ENCODE measurements at places on chromosomes 2 and 18.

- peak; percentile 69 for DNase-seq
These were observed 119.3 kb upstream of the RBBP8 start for GRCh38 chr18:22813648-22814328.

- DNase-seq: no peak
These were observed 404.3 kb downstream of the BCL11A start for GRCh38 chr2:60149176-60149575.

- DNase-seq: no peak
These were observed 78.0 kb upstream of the TANC1 start for GRCh38 chr2:158890296-158890905.

DNA sequence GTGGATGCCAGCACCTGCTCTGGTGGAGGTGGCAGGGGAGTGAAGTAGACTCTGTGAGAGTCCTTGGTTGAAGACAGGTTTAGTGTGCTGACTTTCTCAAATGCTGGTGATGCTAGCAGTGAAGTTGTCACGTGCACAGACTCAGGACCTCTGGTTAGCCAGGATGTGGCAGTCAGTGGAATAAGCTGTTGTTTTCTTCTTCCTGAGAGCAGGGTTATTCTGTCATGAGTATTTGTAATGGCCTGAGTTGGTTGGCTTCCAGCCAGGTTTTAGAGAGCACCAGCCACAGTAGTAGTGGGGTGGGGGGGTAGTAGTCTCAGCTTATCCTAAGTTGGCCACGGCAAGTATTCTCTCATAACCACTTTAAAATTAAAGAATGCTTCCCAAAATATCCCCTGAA, 238.5 kb upstream of the FBXO11 start:
- no peak for DNase-seq

GRCh38 chr18:60067426-60068210, 167.8 kb downstream of the PMAIP1 start:
- no peak for DNase-seq

- no peak for DNase-seq
These were observed 249.7 kb upstream of the OSR1 start for GRCh38 chr2:19607931-19608771.

DNA sequence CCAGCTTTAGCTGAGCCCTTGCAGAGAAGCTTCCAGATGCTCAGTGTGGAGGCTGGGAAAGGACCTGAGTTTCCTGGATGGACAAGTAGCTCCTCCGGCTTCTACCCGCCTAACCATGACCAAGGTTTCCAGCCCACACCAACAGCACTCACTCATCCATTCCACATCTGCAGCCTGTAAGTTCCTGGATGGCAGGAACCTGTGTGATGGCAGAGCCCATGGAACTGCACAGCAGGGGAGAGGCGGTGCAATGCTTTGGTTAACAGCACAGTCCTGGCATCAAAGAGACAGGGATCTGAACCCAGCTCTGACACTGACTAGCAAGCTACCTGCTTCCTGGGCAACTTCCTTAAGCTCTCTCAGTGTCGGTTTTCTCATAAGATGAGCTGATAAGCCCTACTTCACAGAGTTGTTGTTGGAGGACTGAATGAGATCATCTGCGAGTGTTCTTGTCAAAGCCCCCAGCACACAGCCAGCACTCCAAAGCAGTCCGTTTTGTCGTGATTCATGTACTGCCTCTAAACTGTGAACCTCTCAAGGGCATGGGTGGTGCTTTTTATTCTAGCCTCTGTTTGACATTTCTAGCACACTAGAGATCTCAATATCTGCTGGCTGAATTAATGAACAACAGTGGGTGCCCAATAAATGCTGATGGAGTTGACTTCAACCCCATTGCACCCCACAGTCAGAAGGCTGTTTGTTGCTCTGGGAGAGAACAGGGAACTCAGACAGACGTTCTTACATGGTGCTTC, 41.6 kb upstream of the OTOF start:
- DNase-seq: no peak

DNA sequence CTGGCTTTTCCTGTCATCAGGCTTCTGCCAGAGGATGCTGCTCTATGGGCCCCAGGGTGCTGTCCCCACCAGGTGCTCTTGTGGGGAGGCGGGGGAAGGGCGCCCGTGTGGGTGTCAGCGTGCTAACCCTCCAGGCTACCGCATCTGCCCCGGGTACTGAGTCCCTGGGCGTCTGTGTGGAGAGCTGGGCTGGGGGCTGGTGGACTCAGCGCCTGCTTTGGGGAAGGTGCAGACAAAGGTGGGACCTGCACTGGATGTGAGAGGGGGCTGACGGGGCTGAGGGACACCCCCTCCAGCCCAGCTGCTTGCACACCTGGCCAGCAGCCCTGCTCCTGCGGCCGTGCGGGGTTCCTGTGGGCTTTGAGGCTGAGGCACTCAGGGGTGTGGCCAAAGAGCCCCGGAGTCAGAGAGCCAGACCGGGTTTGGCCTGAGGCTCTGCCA, 120.7 kb upstream of the PXDN start:
- no peak for DNase-seq

- DNase-seq: no peak
These were observed 423.1 kb downstream of the FIGN start for GRCh38 chr2:163312713-163313112.

- DNase-seq: no peak
These were observed 61.6 kb downstream of the SNORC start for GRCh38 chr2:232931636-232932035.

DNA sequence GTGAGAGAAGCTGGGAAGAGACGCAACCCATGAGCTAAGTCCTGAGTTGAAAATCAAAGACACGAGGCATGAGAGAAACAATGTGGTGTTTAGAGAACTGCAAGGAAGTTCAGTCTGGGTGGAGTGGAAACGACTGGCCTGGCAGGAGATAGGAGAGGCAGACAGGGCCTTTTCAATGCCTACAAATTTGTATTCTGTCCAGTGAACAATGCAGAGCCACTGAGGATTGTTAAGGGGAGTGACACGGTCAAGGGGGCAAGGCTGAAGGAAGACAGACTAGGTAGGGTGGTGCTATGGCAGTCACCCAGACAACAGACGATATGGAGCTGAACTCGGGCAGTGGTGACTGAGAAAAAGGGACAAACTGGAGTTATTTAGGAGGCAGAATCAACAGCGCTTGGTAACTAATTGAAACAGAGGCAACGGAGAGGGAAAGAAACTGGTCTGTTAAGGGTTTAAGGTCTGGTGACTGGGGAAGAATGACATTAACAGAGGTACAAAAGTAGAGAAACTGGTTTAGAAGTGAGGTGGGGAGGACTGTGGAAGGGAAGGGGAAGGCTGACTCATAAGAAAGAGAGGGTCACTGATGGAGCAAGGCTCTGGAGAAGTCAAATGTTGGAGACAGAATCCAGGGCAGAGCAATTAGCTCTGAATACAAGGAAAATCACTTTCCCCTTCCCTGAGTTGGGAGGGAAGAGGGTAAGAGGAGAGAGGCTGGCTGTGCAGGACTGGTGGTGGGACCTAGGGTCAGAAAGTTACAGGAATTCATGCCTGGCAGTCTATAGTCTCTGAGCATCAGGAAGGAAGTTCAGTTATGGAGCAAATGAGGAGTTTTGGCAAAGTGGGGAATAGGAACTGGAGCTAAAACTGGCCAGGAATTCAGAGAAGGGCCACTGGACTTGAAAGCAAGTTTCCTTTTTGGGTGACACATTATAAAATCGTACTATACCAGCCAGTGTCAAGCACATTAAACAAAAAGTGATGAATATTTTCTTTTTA, 63.4 kb upstream of the CHRNA1 start:
- DNase-seq: no peak

GRCh38 chr2:45938649-45939511, 287.4 kb downstream of the PRKCE start:
- DNase-seq: no peak

DNA sequence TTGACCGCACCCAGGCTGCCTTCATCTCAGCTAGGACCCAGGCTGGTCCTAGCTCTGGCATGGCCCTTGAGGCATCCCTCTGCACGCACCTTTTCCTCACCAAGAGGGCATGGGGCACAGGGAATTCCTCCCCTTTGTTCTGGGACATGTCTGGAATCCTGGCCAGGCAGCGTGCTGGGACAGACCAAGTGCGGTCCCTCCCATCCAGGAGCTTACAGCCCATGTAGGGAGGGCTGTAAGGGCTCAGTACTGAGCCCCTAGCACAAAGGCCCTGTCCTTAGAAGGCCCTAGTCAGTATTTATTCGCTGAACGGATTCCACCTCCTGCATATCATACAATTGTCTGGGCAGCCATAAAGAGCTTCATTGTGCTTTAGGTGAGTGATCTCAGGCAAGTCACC, 3.0 kb downstream of the TMEM37 start:
- DNase-seq: no peak

- DNase-seq: no peak
These were observed 28.6 kb downstream of the PCBP1 start for GRCh38 chr2:70115646-70116442.

DNA sequence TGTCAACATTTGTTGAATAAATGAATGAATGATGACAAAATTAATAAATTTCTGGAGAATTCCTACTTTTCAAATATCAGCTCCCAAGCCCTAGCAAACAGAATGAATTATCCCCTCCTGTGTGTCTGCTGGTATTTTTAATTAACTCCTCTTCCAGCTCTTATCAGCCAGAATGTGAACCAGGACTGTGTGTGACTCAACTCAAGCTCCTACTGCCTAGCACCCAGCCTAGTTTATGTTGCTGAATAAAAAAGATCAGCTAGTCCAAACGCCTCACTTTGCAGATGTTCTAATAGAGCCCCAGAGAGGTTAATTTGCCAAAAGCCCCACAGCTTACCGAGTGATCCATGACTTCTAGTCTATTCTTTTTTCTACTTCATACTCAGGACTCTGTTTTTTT, 50.3 kb downstream of the RABL2A start:
- DNase-seq: no peak

GRCh38 chr2:234679741-234680687, 183.1 kb upstream of the ARL4C start:
- no peak for DNase-seq

GRCh38 chr2:27320958-27321543, 1.8 kb downstream of the MPV17 start:
- DNase-seq: peak; percentile 47

GRCh38 chr18:47815486-47816270, 114.8 kb downstream of the SMAD2 start:
- DNase-seq: no peak

DNA sequence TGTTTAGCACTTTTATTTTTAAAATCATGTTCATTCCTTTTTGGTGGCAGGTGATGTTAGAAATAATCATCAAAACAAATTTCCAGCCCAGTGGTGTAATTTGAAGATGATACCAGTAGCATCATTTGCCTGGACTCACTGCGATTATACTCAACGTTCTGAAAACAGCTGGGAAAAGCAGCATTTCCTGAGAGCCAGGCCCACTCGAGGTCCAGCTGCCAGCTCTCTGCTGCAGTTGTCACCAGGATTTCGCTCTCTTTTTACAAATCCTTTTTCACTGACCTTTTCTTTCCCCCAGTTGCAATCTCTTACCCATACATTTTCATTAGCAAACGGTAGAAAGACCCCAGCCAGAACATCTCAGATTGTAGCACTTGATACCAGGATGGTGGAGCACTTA, 110.6 kb upstream of the LYPD1 start:
- no peak for DNase-seq

DNA sequence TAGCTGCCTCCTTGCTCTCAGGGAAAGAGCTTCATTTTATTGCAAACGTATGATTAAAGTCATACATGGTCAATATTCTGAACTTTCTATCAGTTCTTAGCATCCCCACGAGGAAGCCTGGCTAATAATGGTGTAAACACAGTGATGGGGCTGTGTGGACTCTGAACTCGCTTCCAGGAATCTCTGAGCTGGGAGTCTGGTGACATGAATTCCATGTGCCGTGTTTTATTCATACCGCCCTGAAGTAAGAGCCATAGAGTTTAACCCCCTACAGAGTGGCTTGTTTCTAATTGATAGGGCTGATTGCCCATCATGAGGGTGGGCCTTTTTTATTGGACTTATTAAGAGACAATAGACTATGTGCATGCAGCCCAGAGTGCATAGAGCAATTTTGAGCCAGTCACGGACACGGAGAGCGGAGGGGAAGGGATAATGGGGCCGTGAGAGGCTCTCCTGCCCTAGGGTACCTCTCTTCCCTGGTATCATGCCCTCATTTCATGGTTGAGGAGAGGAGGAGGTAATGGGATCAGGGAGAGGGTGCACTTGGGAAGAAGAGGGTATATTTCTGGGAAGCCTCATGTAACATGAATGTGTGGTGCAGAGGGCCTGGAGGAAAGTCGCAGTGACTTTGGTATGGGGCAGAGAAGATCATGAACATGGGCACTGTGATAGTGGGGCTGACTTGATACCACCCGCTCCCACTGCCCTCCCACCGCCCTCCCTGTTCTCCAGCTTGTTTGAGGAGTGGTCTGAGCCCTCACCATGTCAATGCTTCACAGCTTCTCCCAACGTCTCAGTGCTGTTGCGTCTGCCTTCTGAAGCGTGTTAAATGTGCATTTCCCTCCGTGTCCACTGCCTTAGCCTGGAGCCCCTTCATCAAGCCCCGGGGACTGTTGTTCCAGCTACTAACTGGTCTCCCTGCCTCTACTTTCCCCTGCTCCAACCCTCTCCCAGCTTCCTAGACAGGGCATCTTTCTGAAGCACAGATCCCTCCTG, 73.2 kb downstream of the IL1R2 start:
- DNase-seq: no peak

DNA sequence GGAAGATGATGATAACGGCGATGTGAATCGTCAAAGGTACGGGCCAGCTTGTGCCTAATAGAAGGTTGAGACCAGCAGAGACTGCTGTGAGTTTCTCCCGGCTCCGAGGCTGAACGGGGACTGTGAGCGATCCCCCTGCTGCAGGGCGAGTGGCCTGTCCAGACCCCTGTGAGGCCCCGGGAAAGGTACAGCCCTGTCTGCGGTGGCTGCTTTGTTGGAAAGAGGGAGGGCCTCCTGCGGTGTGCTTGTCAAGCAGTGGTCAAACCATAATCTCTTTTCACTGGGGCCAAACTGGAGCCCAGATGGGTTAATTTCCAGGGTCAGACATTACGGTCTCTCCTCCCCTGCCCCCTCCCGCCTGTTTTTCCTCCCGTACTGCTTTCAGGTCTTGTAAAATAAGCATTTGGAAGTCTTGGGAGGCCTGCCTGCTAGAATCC, 3.0 kb downstream of the FZD7 start:
- no peak for DNase-seq

- no peak for DNase-seq
These were observed 285.6 kb downstream of the NR4A2 start for GRCh38 chr2:156046900-156047299.
